ENCODE measurements at places on chromosomes 13 and 19.

DNA sequence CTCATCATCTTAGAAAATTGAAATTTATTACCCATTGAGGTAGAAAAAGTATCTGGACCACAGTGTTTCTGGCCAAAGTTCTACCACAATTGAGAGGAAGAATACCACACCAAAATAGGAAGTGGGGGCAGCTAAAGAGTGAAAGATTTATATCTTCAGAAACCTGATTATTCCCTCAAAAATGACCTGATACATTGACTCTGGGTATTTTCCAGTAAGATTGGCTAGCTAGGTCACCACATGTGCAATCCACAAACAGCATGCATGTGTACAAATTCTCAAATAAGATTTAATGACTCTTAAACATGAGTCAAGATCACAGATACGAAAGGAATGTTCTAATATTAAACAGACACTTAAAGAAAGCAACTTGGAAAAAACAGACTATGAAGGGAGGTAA, 1516.2 kb upstream of the PCDH20 start:
- no peak for DNase-seq

- DNase-seq = no peak
These were observed 265.7 kb downstream of the DLEU7 start for GRCh38 chr13:50577806-50578205.

DNA sequence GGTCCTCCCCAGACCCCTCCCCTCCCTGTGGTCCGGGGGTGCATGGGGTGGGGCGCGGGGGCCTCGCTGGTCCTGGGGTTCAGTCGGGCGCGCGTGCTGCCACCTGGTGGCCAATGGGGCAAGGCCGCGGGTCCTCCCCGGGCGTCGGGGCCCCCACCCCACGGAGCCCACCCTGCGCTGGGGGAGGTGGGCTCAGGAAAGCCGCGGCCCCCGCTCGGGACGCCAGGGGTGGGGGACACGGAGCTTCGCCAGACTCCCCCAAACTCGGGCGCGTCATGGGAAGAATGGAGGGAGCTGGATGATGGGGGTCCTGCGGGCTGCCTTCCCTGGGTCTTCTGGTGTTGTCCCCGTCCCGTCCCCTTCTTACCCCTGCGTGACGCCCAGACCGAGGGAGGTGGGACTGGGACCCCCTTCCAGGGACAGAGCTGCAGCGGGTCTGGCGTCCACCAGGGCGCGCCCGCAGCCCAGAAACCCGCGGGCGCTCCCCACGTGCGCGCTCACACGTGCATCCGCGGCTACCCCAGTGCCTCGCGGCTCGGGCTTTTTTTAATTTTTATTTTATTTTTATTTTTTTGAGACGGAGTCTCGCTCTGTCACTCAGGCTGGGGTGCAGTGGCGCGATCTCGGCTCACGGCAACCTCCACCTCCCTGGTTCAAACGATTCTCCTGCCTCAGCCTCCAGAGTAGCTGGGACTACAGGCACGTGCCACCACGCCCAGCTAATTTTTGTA, 19.8 kb upstream of the TCF3 start:
- DNase-seq = no peak

GRCh38 chr19:44615863-44616247, 2.5 kb downstream of the IGSF23 start:
- no peak for DNase-seq

DNA sequence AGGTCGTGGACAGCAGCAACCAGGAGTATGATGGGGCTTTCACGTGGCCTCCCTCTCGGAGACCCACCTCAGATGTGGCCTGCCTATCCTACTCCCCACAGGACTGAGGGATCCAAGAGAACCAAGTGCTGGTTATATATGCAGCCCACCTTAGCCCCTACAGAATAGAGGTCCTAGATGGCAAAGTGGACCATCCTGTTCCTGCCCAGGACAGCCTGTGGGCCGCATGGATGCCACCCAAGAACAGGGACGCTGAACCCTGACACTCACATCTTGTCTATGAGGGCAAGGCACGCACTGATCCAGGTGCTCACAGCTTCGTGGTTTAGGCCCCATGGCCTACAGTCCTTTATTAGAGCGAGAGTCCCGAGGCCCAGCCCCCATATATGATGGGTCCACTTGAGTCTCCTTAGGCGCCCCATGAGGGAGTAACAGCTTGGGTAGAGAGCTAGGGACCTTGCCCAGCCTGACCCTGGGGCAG, 1.5 kb upstream of the SLC27A5 start:
- no peak for DNase-seq

- DNase-seq = no peak
These were observed 185.3 kb downstream of the TBC1D4 start for GRCh38 chr13:75296641-75297040.

DNA sequence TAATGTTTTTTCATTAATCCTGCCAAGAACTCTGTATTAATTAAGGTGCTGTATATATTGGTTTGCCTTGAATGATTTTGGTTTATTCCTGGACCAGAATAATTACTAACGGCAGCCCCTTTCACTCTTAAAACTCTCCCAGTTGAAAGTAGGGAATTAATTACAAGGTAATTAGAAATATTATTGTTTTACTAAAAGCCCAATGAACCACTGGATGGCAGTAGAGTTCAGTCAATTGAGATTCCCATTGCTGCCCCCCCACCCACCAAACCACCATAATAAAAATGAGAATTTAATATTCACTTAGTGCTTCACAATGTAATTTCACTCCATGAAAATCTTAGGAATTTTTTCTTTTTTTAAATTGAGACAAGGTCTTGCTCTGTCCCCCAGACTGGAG, 13.7 kb downstream of the WBP4 start:
- DNase-seq = no peak
